ENCODE measurements at places on chromosomes 1 and 21.

- no peak for DNase-seq
Observed at GRCh38 chr1:244605835-244606370, 47.0 kb upstream of the DESI2 start.

- DNase-seq, result no peak
Observed at GRCh38 chr1:222247081-222247480, 300.8 kb downstream of the HHIPL2 start.

DNA sequence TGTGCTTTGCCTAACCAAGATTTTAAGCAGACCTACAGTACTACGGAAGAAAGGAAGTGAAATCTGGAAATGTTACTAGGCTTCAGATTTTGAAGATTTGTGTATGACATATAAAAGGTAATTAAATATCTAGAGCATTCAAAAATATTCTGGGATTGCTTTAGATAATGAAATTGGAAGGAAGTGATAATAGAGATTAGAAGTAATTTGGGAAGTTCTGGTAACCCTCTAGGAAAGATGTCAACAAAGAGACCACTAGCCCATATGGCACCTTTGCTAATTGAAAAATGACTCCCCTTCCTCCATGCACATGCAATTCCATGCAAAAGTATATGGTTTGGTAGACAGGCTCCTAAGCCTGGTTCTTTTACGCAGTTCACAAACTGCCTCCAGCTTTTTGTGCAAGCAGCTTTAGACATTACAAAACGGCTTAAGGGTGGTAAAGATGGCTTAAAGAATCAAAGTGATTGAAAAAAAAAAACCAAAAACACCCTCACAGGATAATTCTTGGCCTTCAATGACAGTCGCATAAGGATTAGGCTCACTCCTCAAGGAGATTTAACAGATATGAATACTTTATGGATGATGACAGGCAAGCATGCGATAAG, 81.8 kb downstream of the LRRC7 start:
- DNase-seq, result no peak

GRCh38 chr1:62452951-62453350, 16.1 kb downstream of the USP1 start:
- DNase-seq, result no peak

DNA sequence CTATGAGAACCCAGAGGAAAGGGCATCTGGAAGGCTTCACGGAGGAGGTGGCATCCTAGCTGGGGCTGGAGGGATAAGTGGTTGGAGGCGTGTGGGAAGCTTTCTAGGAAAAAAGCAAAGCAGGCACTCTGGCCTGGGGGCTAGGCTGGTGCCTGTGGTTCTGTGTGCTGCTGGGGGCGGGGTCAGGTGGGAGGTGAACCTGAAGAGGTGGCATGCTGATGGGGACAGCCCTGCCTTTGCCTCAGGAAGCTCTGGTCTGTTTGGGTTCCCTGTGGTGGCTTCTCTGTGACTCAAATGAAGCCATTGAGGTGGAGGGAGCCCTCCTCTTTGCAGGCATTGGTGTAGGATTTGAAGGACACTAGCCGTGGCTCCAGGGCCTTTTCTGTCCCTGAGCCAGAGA, 221.6 kb upstream of the POU3F1 start:
- no peak for DNase-seq

DNA sequence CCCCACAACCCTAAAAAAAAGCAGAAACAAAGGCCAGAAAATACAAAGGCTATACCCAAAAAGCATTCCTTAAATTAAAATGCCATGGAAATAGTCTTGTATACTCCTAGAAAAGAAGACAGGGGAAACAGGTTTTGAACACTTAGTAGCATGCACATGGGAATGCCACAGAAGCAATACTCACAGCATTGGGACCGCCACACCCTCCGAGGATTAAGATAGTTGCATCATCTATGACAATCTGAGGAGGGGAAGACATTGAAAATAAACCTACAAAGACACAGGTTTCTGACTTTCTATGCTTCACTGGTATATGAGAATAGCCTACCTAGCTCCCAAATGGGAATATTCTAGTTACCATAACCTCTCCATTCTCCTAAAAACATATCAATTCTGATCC, 15.9 kb upstream of the CPLANE2 start:
- no peak for DNase-seq

DNA sequence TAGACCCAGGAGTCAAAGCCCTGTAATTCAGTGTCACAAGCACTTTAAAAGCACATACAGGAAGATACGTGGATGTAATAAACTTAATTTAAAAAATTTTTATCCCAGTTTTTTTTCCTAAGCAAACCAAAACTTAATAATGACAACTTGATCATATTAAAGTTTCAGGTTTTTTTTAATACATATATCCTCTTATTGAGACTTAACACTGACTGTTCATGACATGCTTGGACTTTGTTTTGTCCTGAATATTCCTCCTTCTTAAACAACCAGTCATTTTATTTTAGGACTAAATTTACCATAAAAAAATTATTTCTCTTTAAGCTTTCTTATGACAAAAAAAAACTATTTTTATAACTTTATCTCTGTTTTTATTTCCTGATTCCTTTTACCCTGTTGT, 64.1 kb downstream of the WDR4 start:
- no peak for DNase-seq

All from nucleus accumbens (tissue), 56 donors.